ENCODE measurements at places on chromosomes 2 and 18. TPM values are rescaled to one million over a fixed set of nuclear protein-coding genes. Genes with fewer than 3 reads are reported as not detected.

Gene AQP4
- total RNA-seq: 0.09 TPM

Gene ECEL1
- 3.8 TPM for total RNA-seq

Gene TRIB2
- total RNA-seq: 74.4 TPM

Gene KCNF1
- 0.15 TPM for total RNA-seq

Gene RAB3GAP1
- total RNA-seq: 71.2 TPM

Gene B3GNT2
- total RNA-seq: 73.2 TPM

Gene CABYR
- total RNA-seq: 12.0 TPM

- DNase-seq: no peak
Measured at GRCh38 chr2:102686479-102687439, 67.4 kb downstream of the SLC9A2 start.

- DNase-seq: no peak
Measured at GRCh38 chr2:147603876-147604275, 241.0 kb upstream of the ACVR2A start.

GRCh38 chr2:10006236-10007161, 36.9 kb upstream of the KLF11 start:
- DNase-seq: no peak

DNA sequence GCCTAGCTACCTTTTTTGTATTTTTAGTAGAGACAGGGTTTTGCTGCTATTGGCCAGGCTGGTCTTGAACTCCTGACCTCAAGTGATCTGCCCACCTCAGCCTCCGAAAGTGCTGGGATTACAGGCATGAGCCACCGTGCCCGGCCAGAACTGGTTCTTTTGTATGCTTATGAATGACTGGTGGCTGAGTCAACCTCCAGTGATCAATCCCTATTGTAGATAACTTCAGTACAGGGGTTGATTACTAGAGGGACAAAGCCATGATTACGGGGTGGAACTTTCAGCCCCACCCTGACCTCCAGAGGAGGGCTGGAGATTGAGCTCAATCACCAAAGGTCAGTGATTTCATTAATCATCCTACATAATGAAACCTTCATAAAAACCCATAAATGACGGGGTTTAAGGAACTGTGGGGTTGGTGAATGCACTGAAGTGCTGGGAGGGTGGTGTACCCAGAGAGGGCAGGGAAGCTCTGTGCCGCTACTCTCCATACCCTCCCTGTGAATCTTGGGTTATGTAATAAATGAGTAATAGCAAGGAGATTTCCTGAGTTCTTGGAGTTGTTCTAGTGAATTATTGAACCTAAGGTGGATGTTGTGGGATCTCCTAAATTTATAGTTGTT, 281.8 kb upstream of the CXCR4 start:
- DNase-seq: no peak

- DNase-seq: no peak
Measured at GRCh38 chr2:2926858-2927175, 450.8 kb downstream of the EIPR1 start.

DNA sequence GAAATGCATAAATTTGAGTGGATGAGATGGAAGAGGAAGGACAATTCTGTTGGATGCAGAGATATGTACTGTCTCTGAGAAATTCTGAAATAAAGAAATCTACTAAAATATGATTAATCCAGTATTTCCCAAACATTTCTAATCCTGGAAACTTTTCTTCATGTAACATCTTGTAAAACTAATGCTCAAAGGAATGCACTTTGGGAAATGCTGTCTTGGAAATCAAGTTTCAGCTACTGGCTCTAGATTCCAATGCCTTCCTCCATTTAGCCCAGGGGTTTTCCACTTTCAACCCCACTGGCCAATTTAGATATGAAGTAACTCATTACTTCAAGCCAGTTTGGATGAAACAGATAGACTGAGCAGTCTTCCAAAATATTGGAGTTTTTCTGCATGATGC, 355.1 kb downstream of the TXNL1 start:
- no peak for DNase-seq
